ENCODE measurements at places on chromosomes 2 and 18.

DNA sequence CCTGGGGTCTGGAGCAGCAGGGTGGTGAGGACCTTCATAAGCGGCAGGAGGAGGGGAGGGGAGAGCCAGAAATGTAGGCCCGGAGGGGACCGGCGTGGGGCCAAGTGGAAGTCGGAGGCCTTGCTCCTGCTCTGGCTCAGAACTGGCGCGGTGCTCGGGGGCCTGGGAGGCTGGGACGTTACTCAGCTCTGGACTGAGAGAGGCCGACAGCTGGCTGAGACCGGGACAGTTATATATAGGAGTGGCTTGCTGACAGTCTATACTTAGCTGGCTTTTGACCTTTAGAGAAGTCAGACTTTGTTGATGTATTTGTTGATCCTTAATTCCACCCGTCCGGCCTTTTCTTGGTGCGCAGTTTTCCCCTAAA lies 15.7 kb downstream of the IGFBP5 start:
- DNase-seq, result no peak

- no peak for DNase-seq
Observed at GRCh38 chr2:78982638-78983330, 42.7 kb upstream of the REG3G start.

- no peak for DNase-seq
Observed at GRCh38 chr2:105272176-105272575, 30.6 kb downstream of the GPR45 start.

- DNase-seq, result no peak
Observed at GRCh38 chr2:199409759-199410529, 47.8 kb downstream of the SATB2 start.

DNA sequence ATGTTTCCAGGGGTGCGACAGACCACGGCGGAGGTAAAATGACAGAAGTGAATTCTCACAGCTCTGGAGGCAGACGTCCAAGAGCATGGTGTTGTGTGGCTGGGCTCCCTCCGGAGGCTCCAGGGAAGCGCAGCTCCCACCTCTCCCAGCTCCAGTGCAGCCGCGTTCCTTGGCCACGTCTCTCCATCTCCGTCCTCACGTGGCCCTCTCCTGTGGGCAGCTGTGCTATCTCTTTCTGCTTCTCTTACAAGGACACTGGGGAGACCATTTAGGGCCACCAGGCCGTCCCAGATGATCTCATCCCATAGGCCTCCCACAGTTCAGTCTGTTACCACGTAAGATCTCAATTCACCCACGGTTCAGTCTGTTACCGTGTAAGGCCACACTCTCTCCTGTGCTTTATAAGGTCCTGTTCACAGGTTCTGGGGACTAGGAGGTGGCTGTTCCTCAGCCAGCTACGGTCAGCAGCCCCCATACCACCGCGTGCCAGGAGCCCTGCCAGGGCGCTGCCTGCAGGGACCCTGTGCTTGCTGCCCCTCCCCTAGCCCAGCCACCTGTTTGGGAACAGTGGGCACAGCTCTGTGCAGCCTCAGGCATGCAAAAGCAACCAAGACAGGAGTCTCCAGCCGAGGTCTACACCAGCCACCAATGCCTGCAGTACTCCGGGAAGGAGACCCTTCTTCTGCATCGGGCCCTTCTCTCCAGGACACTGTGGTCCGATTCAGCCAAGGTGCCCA lies 2.9 kb upstream of the MAB21L4 start:
- DNase-seq, result no peak

- DNase-seq, result no peak
Observed at GRCh38 chr2:118177884-118178283, 89.6 kb downstream of the INSIG2 start.

GRCh38 chr2:95296011-95296410 lies 1.1 kb upstream of the KCNIP3 start:
- DNase-seq, result no peak

- DNase-seq, result no peak
Observed at GRCh38 chr2:63737081-63737751, 104.5 kb upstream of the UGP2 start.
